Activated CD4-positive, alpha-beta T cell treated with anti-CD3 and anti-CD28 coated beads, Interleukin-2, amount 10 ng/mL, durations not matched to agents 7 days and 5 days (primary cell): ENCODE measurements at places on chromosomes 13 and 19. TPM values are rescaled to one million over a fixed set of nuclear protein-coding genes. Genes with fewer than 3 reads are reported as not detected.

- no peak for DNase-seq
- no peaks in the 10 kb centered on the region for H3K36me3 ChIP-seq
- H3K4me3 ChIP-seq: no peak overlapping the region
- H3K27me3 ChIP-seq: peaks cover 5% of the 10 kb centered on the region
- H3K4me1 ChIP-seq: no peaks in the 10 kb centered on the region
These were observed 476.5 kb downstream of the KLF5 start for GRCh38 chr13:73535341-73535740.

DNA sequence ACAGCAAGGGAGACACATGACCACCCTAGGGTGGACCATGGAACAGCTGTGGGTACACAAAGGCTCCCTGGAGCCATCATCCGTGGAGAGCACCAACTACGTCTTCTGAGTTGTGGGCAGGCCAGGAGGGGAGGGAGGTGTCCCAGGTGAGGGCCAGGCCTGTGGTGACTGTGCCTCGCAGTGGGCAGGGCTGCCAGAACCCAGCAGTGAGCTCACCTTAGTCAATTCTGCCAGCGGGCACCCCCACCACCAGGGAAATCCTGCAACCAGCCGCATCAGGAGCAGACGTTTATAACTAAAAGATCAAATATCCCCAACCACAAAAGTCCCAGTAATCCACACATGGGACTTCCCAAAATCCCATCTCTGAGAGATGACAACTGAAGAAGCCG lies 19.6 kb downstream of the ELL start:
- H3K27ac ChIP-seq: peak overlapping the region; percentile 66
- DNase-seq: no peak
- no peaks in the 10 kb centered on the region for H3K36me3 ChIP-seq
- peaks cover 88% of the 10 kb centered on the region for H3K4me1 ChIP-seq
- H3K4me3 ChIP-seq: no peak overlapping the region

DNA sequence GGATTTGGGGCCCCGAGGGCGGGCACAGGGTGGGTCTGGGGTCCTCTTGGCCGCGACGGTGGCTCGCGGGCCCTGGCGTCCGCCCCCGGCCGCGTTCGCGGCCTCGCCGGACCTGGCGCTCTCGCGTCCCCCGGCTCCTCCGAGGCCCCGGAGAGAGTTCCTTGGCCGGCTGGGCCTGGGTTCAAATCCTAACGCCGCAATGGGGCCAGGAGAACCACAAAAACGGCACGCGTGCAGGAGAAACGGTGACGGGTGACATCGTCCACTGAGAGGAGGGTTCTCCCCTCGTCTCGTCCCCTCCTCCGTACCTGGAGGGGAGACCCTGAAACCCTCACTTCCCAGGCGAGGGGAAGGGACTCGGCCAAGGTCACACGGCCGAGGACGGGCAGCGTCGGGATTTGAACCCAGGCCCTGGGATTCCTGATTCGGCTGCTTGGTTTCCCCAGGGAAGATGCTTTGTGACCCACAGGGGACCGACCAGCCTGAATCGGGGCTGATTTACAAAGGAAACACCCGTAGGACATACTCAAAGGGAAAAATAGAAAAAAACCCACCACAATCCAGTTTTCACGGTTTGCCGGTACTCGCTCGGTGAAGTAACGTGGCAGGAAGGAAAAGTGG lies 624 bp downstream of the SAFB start:
- no peak for DNase-seq
- H3K4me1 ChIP-seq: peaks cover 68% of the 10 kb centered on the region
- no peaks in the 10 kb centered on the region for H3K27me3 ChIP-seq
- H3K4me3 ChIP-seq: peak overlapping the region; percentile 100

The ATP7B gene
- total RNA-seq: 0.62 TPM

The LIN7B gene
- 5.6 TPM for total RNA-seq
